ENCODE measurements at places on chromosomes 16 and 17.

DNA sequence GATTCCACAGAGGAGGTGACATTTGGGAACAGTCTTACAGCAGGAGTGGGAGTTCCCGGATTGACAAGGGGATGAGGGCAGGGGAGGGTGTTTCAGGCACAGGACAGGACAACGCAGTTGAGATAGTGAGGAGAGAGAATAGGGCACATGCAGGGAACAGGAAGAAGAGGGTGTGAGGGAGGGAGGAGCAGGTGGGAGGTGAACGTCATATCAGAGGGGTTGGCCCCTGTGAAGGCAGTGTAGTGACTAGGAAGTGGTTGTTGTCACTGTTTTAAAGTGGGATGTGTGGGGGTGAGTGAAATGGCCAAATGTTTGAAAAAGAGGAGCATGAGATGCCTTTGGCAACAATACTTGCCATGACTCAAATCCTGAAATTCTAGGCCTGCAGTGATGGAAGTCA lies 12.2 kb downstream of the PRKCB start:
- DNase-seq: no peak

GRCh38 chr17:31390748-31391495 lies 553 bp upstream of the RAB11FIP4 start:
- no peak for DNase-seq

DNA sequence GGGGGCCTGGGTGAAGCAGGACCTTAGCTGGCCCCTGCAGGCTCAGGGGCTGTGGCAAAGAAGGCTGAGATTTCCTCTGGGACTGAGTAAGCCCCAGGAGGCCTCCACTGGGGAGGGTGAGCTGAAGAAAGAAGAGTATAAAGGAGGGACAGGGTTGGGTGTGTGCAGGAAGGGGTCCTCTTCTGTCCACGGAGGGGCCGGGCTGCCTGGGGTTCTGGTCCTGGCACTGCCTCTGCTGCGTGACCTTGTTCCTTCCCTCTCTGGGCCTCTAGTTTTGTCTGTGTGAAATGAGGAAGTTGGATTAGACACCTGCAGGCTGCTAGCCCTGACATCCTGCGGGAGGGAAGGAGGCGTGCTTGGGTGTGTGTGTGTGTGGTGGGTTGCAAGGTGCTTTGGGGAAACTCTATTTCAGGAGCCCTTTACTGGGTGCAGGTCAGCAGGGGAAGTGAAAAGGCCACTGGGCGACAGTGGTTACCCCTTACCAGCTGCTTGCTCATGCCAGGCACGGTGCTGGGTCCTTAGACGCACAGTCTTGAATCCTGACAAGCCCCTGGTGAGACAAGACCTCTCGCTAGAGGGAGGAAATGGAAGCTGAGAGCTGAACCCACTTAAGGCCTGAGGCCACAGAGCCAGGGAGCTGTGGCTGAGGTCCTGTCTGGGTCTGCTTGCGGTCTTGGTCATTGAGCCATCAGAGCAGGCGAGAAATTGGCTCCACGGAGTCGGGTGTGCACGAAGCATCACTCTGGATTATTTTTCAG lies 60.7 kb downstream of the OR1D5 start:
- no peak for DNase-seq

GRCh38 chr16:86680162-86680561 lies 101.8 kb downstream of the FOXL1 start:
- DNase-seq: no peak

GRCh38 chr16:77043076-77043475 lies 147.9 kb upstream of the MON1B start:
- DNase-seq: peak; percentile 36

- no peak for DNase-seq
These were observed 3.5 kb downstream of the MPO start for GRCh38 chr17:58277107-58277801.

- peak; percentile 62 for DNase-seq
These were observed 98.6 kb downstream of the GNAO1 start for GRCh38 chr16:56289862-56290261.

- no peak for DNase-seq
These were observed 4.5 kb downstream of the AXIN2 start for GRCh38 chr17:65556910-65557348.

- no peak for DNase-seq
These were observed 132.6 kb upstream of the CCL2 start for GRCh38 chr17:34122515-34122914.

DNA sequence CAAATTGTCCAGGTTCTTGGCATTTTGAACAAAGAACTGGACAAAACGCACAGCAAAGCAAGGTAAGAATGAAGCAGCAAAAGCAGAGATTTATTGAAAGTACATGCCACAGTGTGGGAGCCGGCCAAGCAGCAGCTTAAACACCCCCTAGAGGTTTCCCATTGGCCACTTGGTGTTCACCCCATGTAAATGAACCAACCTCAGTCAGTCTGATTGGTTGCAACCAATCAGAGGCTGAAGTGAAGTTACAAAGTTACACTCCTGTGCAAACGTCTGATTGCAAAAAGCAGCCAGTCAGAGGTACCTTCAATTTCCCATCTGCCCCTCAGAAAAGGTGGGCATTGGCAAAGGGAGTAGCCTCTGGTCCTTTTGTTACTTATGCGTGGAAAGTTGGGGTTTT lies 8.8 kb upstream of the ZNF263 start:
- DNase-seq: peak; percentile 57

DNA sequence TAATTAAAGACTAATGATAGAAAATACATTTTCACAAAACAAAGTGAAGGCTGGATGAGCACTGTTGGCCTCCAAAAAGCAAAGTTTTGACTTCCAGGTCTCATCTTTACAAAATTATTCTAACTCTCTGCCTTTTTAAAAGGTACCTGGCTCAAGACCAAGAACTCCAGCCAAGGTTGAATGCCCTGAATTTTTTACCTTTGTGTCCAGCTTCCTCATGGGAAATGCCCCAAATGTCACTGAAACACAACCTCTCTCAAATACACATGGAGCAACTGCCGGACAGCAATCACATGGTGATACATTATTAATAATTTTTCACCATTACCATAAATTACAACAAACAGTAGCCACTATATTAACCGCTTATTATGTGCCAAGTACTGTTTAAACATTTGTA lies 32.2 kb downstream of the ADAMTS18 start:
- no peak for DNase-seq

DNA sequence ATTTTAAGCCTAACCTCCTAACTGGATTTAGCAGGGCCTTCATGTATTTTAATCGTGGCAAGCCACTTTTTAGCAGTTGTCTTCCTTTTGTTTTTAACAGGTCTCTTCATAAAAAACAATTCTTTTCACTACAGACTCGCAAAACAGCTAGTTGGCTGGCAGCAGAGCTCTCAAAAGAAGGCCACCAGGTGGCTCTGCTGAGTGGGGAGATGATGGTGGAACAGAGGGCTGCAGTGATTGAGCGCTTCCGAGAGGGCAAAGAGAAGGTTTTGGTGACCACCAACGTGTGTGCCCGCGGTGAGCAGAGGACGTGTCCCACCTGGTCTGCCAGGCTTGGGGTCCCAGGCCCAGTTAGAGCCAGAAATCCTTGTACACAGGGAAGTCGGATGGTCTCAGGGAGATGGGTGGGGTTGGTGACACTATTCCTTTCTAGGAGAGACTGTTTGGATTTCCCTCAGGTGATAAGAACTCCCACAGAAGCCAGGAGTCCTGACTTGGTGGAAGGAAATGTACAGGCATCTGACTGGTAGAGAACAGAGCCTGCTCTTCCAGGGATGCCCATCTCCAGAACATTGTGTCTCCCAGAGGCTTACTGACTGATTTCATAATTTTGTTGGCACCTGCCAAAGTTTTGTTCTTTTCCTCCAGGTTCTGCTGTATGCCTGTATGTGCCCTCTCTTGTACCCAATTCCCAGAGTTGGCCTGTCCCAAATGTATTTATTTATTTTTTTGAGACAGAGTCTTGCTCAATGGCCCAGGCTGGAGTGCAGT lies 14.9 kb upstream of the DDX19A start:
- DNase-seq: peak; percentile 38

DNA sequence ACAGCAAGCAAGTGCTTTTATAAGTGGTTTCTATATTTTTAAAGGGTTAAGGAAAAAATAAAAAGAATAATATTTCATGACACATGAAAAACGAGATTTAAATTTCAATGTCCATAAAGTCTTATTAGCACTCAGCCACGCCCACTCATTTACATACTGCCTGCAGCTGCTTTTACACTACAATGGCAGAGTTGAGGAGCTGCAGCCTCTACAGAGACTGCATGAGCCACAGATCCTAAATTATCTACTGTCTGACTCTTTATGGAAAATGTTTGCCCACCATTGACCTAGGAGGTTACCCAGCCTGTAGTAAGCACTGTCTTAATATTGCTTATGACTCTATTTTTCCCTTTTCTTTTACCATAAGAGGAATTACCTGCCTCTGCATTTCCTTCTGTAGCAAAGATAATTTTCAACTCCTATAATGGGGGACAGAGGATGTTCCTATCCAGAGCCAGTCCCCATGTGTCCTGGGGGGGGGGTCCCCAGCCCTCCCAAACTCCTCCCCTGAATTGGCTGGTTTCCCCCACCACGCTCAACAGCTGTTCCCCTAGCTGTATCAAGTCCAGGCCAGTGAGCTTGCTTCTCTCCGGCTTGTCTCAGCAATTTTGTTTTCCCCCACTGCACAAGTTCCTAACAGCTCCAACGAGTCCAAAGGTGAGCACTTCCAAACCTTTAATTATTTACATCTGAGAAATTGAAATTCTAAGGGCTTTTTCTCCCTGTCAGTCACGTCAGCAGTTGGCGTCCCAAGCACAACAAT lies 139.4 kb upstream of the ERCC4 start:
- peak; percentile 18 for DNase-seq

- no peak for DNase-seq
These were observed 42.1 kb downstream of the AIPL1 start for GRCh38 chr17:6392609-6393350.

- DNase-seq: no peak
These were observed 2.8 kb downstream of the LLGL1 start for GRCh38 chr17:18228176-18228682.

DNA sequence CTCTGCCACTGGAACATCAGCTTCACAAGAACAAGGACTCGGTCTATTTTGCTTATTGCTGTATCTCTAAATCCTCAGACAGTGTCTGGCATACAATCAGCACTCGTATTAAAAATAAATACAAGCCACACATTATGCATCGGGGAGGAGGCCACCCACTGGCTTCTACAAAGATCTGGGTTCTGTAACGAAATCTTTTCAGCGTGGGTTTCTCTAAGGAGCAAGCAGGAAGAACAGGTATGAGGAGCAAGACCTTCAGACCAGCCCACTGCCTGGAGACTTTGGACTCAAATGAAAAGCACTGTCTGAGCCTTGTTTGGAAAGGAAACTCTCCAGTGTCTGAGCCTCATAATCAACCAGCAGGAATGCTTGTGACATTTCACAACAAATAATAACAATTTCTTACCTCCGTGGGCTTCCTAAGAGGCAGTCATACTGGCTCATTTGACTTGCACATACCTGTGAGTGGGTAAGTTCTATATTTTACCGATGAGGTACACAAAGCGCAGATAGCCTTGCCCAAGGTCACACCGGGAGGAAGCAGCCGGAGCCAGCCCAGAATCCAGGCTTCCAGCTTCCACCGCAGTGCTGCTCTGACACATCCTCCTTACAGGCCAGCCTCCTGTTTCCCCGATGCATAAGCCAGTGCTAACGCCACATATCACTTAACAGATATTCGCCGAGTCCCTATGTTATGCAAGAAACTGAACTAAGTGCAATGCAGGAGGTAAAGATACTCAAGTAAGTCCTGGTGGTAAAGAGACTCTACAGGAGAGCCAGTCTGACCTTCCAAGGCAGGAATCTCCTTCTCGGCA lies 118.6 kb upstream of the TNRC6C start:
- DNase-seq: no peak

DNA sequence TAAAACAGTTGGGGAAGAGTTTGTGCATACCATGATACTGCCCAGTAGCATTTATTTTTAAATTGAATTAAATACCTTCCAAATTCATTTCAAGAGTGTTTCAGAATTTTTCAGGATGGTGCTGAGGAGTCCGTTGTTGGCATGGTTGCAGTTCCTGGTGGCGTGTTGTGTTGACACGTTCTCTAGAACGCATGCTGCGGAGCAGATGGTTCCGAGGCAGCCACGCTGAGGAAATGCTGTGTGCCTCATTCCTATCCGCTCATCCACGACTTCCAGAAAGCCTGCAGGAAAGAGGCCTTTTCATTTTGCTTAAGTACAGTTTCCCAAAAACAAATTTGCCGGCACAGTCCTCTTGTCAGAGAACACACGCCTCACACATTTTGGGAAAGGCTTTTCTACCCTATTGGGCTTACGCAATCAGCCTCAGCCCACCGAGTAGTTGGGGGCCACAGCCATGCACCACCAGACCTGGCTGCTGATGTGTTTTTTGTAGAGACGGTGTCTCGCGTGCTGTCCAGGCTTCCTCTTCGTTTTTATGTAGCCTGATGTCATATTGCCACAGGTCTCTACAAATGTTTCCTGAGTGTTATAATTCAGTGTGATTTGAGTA lies 32.1 kb upstream of the IL17C start:
- DNase-seq: no peak

- DNase-seq: no peak
These were observed 2.3 kb downstream of the PAFAH1B1 start for GRCh38 chr17:2595716-2596115.

DNA sequence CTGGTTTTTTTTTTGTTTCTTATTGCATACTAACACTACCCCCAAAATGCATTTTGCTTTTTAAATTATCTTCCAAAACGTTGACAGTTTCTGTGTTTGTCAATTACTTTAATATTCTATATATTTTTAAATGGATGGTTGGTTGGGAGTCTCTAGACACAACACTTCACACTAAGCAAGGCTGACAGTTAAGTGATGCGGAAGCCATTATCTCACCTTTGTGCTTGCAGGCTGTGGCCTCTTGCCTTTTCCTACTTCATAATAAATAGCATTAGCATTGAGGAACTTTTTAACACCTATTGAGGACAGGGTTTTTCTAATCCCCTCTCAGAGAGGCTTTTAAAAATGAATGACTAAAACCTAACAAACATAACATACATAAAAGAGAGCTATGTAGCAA lies 280.8 kb upstream of the TBX2 start:
- DNase-seq: no peak

- DNase-seq: no peak
These were observed 14.4 kb downstream of the TRIM25 start for GRCh38 chr17:56899403-56899802.

DNA sequence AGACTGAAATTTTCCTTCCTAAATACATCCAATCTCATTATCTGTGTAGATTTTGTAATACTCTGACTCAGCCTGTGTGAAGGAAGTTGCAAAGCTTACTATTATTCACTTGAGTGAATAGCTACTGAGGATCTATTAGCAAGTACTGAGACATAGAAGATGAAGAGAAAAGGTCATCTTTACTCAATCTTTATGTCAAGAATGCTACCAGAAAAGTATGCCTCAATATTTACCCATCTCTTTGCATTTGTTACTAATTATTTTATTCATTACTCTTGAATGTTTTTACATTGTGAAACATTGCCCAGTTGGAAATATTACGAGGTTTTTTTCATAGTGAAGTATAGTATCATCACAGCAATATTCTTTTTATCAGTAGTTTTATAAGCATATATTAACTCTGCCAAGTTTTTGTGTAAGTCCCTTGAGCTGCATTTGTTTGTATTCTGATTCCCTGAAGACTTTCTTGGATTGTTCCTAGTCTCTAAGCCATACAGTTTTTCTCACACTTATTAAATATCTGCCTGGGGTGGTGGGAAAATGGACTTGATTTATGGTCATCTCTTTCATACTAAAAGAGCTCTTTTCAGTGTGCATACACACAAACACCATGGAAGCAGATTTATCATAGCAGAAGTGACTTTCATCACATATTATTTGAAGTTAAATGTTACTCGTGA lies 110.4 kb downstream of the MRTFB start:
- no peak for DNase-seq
